ENCODE measurements at places on chromosomes 1 and 21.

- DNase-seq, result no peak
Measured at GRCh38 chr1:47809301-47810084, 187.7 kb downstream of the TRABD2B start.

- DNase-seq, result no peak
Measured at GRCh38 chr1:10502206-10502605, 27.5 kb downstream of the PEX14 start.

- DNase-seq, result no peak
Measured at GRCh38 chr1:197683895-197684553, 91.3 kb downstream of the DENND1B start.

- DNase-seq, result no peak
Measured at GRCh38 chr1:157932069-157932468, 61.4 kb upstream of the KIRREL1 start.

DNA sequence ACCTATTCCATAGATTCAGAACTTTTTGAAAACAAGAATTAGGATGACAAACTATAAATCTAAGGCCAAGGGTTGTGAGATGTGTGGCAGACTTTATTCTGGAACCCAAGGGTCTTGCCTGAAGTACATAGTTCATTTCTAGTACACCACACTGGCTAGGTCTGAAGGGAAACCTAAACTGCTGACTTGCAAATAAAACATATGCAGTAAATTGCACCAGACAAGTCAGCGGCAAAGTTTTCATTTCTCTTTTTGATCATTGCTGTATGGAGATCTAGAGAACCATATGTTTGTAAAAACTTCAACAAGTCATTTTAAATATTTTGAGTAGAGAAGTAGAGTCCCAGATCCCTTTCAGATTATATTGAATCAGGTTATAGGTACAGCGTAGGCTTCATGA is 43.9 kb downstream of the TNFSF4 start:
- no peak for DNase-seq
